CD8-positive, alpha-beta memory T cell (primary cell): ENCODE measurements at places on chromosomes 6 and 20. TPM values are rescaled to one million over a fixed set of nuclear protein-coding genes. Genes with fewer than 3 reads are reported as not detected.

DNA sequence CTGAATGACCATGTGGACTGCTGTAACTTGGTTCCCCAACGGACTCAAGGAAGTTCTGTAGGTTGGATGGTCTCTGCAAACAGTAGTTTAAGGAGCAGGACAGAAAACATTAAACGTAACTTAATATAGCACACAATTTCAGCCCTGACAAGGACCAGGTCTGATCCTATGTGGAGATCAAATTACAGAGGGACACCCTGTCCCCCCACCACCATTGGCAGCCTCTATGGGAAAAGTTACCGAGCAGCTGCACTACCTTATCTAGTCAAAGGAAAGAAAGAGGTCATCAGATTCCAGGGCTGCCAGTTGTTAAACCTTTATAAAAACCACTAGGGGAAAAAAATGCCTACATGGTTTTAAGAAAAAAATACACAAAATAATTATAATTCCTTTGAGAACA, 191.5 kb upstream of the RSPO3 start:
- no peaks in the 10 kb centered on the region for H3K4me1 ChIP-seq
- H3K4me3 ChIP-seq = no peak overlapping the region
- no peak for DNase-seq
- no peaks in the 10 kb centered on the region for H3K36me3 ChIP-seq

GRCh38 chr6:37192666-37193065, 22.7 kb downstream of the PIM1 start:
- H3K4me1 ChIP-seq = peaks cover 30% of the 10 kb centered on the region
- DNase-seq = no peak
- H3K4me3 ChIP-seq = no peak overlapping the region

BANF2 gene
- not detected for total RNA-seq

NNAT gene
- 0.33 TPM for total RNA-seq

DNA sequence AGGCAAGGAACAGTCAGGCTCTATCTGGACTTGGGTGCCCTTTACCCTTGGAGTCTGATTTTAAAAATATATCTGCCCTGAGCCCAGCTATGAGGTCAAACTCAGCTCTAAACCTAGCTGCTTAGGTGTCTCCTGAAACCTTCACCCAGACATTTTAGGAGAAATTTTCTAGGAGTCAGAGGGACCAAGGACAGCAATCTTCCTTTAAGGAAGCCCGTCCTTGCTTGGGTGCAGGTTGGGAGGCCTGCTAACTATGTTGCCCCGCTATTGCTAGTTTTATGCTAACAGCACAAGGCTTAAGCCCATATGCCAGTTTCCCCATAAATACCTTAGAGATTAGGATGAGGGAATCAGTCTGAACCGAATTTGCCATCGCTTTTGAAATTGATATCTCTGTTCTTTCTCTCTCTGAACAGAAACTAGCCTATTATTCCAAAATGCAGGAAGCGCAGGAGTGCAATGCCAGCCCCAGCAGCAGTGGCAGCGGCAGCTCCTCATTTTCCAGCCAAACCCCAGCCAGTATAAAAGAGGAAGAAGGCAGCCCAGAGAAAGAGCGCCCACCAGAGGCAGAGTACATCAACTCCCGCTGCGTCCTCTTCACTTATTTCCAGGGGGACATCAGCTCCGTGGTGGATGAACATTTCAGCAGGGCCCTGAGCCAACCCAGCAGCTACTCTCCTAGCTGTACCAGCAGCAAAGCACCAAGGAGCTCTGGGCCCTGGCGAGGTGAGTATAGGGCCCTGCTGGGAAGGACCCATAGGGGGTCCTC, 2.6 kb downstream of the VGLL2 start:
- H3K36me3 ChIP-seq = no peaks in the 10 kb centered on the region
- no peaks in the 10 kb centered on the region for H3K4me1 ChIP-seq
- DNase-seq = no peak
- peaks cover 26% of the 10 kb centered on the region for H3K27me3 ChIP-seq
- no peak overlapping the region for H3K27ac ChIP-seq

CNR1 gene
- total RNA-seq = not detected

PDYN gene
- total RNA-seq = not detected

TRIM40 gene
- not detected for total RNA-seq

GRCh38 chr20:60637801-60638200, 614.3 kb upstream of the CDH4 start:
- no peaks in the 10 kb centered on the region for H3K36me3 ChIP-seq
- no peak overlapping the region for H3K4me3 ChIP-seq
- no peak for DNase-seq
- H3K27me3 ChIP-seq = no peaks in the 10 kb centered on the region

- no peak overlapping the region for H3K4me3 ChIP-seq
- H3K36me3 ChIP-seq = no peaks in the 10 kb centered on the region
- no peaks in the 10 kb centered on the region for H3K4me1 ChIP-seq
- H3K27ac ChIP-seq = no peak overlapping the region
These were observed 44.0 kb upstream of the ZBTB24 start for GRCh38 chr6:109526905-109527628.

- no peak overlapping the region for H3K4me3 ChIP-seq
- no peaks in the 10 kb centered on the region for H3K27me3 ChIP-seq
- no peak overlapping the region for H3K27ac ChIP-seq
- no peak for DNase-seq
- H3K4me1 ChIP-seq = no peaks in the 10 kb centered on the region
These were observed 232.2 kb downstream of the SYNDIG1 start for GRCh38 chr20:24701668-24702067.

- peaks cover 7% of the 10 kb centered on the region for H3K4me1 ChIP-seq
- H3K27me3 ChIP-seq = no peaks in the 10 kb centered on the region
- H3K4me3 ChIP-seq = no peak overlapping the region
- DNase-seq = no peak
- no peak overlapping the region for H3K27ac ChIP-seq
These were observed 56.2 kb upstream of the EPB41L1 start for GRCh38 chr20:36098364-36098763.

DNA sequence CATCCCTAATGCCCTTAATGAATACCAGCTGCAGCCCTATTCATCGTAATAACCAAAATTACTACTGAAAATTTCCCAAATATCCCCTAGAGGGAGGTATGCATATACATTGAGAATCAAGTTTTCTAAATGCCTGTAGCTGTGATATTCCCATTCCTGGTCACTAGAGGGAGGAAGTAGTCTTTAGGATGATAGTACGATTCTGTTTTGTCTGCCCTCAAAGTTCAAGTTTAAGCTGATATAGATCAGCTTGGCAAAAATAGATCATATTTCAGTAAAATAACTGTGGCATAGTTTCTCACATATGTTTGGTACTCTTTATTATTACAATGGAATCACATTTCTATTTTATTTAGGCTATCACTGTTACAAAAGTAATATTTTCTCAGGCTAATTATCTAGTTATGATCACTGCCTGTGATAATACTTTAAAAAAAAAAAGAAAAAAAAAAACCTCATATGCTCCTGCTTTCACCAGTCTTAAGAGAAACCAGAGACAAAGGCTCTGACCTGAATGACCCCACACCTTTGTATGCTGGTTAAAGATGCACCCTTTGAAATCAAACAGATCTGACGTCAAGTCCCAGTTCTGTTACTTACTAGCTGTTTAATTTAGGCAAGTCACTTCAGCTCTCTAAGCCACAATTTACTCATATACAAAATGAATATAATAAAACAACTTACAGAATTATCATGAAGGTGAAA, 11.0 kb downstream of the TSPYL1 start:
- no peaks in the 10 kb centered on the region for H3K27me3 ChIP-seq
- H3K4me1 ChIP-seq = no peaks in the 10 kb centered on the region
- DNase-seq = no peak
- H3K36me3 ChIP-seq = no peaks in the 10 kb centered on the region

GRCh38 chr20:51127713-51128112, 104.8 kb upstream of the KCNG1 start:
- H3K27ac ChIP-seq = no peak overlapping the region
- no peak for DNase-seq
- H3K4me3 ChIP-seq = no peak overlapping the region
- H3K4me1 ChIP-seq = no peaks in the 10 kb centered on the region

DNA sequence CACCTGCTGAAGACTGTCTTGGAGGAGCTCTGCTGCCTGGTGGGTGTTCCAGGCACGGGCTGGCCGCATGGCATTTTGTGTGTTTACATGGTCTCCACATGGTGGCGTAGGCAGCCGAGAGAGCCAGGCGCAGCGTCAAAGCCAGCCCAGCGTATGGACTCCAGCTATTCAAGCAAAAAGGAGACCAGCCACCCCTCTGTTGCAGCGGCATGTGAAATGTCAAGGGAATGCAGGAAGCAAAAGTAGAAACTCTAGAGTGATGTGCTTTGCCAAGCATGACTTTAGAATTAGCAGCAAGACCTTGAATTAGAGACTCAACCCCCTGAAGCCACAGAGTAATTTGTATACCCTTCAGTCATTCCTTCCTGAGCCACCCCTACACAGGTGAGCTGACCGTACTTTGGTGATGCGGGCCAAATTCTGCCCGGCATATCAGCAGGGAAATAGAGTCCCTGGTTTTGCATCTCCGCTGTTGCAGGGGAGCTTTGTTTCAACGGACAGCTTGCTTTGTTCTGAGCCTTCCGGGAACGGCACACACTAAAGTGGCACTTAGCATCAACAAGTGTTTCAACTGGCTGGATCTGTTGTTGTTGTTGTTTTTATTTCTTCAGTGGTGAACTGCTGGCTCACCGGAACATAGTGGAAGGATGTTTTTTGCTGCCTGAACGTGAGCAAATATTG, 48.5 kb downstream of the FNDC1 start:
- H3K27me3 ChIP-seq = no peaks in the 10 kb centered on the region
- no peak overlapping the region for H3K4me3 ChIP-seq
- H3K36me3 ChIP-seq = no peaks in the 10 kb centered on the region

VWA7 gene
- 1.4 TPM for total RNA-seq

PLA2G7 gene
- 2.1 TPM for total RNA-seq

DNA sequence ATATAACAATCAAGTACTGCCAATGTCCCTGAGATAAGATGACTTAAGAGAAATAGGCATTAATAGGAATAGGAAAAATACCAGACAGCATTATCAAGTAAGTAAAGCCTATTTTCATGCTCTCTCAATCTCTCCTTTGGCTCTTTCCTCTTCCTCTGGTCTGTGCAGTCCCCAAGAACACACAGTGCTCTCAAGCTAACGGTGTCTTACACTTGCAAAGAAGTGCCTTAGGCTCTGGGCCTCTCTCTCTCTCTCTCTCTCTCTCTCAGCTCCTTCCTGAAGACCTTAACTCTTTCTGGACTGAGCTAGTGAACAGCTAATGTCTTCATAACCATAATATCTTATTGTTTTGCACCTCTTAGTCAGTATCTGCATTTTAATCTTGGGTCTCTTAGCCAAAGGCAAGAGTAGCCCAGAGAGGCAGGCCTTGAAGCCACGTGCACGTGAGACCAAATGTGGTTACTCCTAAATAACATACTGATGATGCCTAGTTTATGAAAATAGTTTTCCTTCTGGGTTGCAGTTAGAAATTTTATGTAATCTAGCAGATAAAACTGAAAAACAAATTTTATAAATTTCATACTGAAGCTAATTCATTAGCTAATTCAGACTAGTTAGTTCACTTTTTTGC, 70.8 kb downstream of the TPD52L1 start:
- H3K4me1 ChIP-seq = no peaks in the 10 kb centered on the region
- H3K4me3 ChIP-seq = no peak overlapping the region
- DNase-seq = no peak
- no peaks in the 10 kb centered on the region for H3K27me3 ChIP-seq

- H3K27me3 ChIP-seq = no peaks in the 10 kb centered on the region
- no peak overlapping the region for H3K4me3 ChIP-seq
- H3K4me1 ChIP-seq = peaks cover 8% of the 10 kb centered on the region
These were observed 210.8 kb downstream of the ARHGAP18 start for GRCh38 chr6:129498950-129499842.

- DNase-seq = no peak
- H3K4me1 ChIP-seq = peaks cover 40% of the 10 kb centered on the region
- H3K36me3 ChIP-seq = peaks cover 8% of the 10 kb centered on the region
These were observed 35.3 kb downstream of the CHMP4B start for GRCh38 chr20:33846291-33846935.

GRCh38 chr20:56606174-56606945, 22.7 kb upstream of the TFAP2C start:
- H3K27me3 ChIP-seq = peaks cover 3% of the 10 kb centered on the region
- no peaks in the 10 kb centered on the region for H3K36me3 ChIP-seq
- H3K4me1 ChIP-seq = no peaks in the 10 kb centered on the region
- no peak for DNase-seq
- no peak overlapping the region for H3K4me3 ChIP-seq

GRCh38 chr6:6612308-6612707, 23.8 kb downstream of the LY86 start:
- DNase-seq = peak; percentile 47
- H3K27ac ChIP-seq = no peak overlapping the region
- H3K4me1 ChIP-seq = peaks cover 88% of the 10 kb centered on the region
- no peaks in the 10 kb centered on the region for H3K36me3 ChIP-seq
- no peak overlapping the region for H3K4me3 ChIP-seq

- peaks cover 16% of the 10 kb centered on the region for H3K4me1 ChIP-seq
- no peaks in the 10 kb centered on the region for H3K27me3 ChIP-seq
- no peak overlapping the region for H3K4me3 ChIP-seq
- H3K27ac ChIP-seq = no peak overlapping the region
- no peak for DNase-seq
These were observed 72.3 kb downstream of the BTBD9 start for GRCh38 chr6:38567436-38567835.

POM121L2 gene
- not detected for total RNA-seq

DNA sequence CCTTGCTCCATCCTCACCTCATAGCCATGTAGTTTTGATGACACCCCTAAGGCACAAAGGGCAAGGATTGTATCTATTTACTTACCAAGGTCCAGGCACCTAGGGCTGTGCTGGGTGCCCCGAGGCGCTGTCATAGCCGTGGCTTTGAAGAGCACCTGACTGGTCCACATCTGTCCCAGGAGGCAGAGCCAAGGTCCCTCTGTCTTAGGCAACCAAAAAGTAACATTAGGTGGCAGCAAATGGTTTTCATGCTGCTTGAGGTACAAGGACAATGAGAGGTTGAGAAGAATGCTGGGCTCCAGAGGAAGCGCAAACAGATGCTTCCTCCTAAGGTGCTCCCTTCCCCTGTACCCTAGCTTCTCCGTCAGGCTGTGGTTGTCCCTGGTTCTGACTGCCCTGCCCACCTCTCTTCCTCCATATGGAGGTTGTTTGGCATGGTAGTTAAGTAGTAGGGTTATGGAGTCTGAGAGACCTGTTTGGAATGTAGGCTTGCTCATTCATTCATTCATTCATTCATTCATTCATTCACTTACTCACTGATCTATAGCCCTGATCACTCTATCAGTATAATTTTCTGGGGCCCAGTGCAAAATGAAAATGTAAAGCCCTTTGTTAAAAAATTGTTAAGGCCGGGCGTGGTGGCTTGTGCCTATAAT, 3.0 kb upstream of the UQCC2 start:
- H3K27ac ChIP-seq = no peak overlapping the region
- no peak for DNase-seq
- no peaks in the 10 kb centered on the region for H3K36me3 ChIP-seq
- no peaks in the 10 kb centered on the region for H3K27me3 ChIP-seq
